ENCODE measurements at places on chromosomes 2 and 18.

DNA sequence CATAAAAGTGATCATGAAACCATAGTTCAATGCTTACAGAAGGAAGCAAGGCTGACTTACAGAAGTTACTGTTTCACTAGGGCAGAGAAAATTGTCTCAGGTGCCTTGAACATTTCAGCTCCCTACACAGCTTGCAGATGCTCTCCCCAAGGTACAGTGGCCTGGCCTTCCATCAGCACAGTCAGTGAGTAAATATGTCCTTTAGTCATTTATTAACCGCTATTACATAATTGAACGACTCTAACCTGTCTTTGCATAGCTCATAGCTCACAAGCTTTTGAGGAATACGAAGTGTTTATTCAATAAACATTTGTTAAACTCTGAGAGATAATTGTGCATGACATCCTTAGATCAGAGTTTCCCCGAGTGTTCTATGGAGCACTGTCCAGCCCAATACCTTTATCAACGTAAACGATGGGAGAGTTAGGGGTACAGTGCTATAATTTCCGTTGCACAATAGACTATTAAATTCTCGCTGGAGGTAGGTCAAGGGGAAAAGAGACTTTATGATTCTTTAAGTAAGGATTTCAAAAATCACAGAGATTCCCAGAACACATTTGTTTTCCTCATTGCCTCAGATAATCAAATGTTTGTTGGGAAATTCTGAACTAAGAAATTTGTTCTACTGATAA is 677.8 kb downstream of the TSN start:
- no peak for DNase-seq

DNA sequence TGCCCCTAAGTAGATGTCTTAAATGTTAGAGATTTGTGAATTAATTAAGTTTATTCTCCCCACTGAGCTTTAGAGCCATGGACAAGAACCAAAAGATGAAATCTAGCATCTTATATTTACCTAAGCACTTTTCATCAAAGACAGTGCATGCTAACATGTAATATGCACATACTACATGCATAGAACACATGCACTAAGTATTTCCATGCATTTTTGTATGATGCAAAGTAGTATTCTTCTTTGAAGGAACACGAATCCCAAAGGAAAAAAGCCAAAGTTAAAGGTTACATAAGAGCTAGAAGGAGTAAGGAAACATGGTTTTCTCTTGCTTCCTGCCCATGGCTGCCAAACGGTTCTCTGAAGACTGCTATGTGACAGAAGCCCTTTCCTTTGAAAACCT is 15.3 kb downstream of the STAMBP start:
- DNase-seq: no peak

DNA sequence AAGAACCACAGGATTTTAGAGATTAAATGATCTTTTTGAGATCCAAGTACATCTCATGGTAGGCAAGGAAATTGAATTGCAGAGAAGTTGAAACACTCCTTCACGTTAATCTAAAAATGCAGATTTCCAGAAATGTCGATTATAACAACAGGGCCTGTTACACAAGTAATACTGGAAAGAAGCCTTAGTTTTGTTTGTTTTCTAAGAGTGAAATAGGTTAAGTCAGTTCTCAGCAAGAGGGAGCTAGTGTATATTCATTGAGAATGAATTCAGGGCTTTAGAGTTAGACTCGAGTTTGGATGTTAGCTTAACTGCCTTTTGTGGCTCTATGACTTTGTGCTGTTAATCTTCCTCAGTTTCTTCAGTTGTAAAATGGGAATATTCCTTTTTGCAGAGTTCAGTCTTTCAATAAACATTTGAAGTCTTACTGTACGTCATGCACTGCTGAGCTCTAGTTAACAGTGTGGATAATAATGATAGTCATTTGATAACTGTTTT is 926 bp downstream of the NDUFV2 start:
- DNase-seq: no peak

DNA sequence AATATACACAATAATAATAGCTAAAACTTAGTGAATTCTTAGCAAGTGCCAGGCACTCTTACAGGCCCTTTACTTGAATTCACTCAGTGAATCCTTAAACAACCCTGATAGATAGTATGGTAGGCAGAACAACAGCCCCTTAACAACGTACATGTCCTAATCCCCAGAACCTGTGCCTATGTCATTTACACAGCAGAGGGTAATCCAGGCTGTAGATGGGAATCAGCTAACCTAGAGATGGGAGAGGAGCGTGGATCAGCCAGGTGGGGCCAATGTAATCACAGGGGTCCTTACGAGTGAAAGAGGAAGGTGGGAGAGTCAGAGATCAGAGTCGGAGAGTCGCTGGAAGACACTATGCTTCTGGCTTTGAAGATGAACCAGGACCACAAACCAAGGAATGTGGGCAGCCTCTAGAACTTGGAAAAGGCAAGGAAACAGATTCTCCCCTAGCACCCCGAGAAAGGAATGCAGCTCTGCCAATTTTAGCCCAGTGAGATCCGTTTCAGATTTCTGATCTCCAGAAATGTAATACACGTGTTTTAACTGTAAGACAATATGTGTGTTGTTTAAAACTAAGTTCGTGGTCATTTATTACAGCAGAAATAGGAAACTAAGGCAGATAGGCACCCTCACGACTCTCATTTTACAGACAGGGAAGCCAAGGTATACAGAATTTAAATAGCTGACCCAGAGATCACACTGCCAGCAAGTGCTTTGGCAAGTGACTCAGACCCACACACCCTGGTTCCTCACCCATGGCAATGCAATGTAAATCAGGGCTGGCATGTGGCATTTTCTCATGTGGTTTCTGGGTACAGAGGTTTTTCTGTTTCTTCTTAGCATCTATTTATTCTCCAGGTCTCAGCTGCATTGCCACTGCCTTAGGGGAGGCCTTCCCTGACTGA is 68.9 kb downstream of the DOCK10 start:
- DNase-seq: no peak

- no peak for DNase-seq
Observed at GRCh38 chr18:66571845-66572244, 32.0 kb downstream of the CDH19 start.

DNA sequence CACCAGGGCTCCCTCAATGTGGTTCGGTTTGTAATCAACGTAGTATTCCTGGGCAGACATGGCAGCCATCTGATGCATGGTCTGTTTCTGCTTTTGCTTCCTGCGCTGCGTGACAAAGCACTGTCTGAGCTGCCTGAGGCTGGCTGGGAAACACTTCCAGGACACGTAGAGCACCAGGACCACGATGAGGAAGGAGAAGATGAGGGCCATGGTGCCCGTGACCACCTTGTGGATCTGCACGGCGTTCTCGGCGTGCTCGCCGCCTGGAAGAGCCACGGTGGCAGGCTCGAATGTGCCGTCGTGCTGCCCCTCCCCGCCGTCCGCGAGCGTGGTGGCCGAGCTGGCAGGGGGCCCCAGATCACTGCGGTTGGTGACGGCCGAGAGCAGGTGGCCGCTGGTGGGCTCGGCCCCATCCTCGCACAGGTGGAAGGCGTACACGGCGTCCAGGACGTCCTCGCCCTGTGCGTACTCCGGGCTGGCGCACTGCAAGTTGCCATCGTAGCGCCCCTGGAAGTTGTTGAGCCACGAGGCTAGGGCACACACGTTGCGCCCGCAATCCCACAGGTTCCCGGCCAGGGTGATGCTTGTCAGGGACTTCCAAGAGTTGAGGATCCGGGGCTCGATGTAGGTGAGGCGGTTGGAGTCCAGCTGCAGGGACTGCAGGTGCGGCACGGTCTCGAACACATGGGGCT is 2.1 kb downstream of the LRRTM1 start:
- no peak for DNase-seq

GRCh38 chr2:238582159-238582558 is 155.4 kb downstream of the ASB1 start:
- peak; percentile 77 for DNase-seq

DNA sequence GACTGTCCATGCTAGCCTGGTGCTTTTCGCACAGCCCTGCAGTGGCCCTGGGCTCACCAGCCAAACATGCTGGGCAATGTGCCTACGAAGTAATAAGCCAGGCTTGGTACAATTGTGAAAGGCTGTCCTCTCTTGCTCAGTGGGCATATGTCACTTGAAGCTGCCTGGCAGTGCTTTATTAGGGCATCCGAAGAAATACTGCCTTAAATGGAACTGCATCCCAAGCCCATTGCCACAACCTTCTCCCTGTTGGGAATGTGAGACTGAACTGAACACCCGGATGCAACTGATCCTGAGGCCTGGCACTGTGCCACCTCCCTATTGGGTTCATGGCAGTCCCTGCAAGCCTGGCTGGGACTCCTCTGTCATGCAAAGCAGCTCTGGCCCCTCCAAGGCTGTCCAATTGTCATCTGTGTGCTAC is 15.9 kb downstream of the CAPG start:
- DNase-seq: no peak

DNA sequence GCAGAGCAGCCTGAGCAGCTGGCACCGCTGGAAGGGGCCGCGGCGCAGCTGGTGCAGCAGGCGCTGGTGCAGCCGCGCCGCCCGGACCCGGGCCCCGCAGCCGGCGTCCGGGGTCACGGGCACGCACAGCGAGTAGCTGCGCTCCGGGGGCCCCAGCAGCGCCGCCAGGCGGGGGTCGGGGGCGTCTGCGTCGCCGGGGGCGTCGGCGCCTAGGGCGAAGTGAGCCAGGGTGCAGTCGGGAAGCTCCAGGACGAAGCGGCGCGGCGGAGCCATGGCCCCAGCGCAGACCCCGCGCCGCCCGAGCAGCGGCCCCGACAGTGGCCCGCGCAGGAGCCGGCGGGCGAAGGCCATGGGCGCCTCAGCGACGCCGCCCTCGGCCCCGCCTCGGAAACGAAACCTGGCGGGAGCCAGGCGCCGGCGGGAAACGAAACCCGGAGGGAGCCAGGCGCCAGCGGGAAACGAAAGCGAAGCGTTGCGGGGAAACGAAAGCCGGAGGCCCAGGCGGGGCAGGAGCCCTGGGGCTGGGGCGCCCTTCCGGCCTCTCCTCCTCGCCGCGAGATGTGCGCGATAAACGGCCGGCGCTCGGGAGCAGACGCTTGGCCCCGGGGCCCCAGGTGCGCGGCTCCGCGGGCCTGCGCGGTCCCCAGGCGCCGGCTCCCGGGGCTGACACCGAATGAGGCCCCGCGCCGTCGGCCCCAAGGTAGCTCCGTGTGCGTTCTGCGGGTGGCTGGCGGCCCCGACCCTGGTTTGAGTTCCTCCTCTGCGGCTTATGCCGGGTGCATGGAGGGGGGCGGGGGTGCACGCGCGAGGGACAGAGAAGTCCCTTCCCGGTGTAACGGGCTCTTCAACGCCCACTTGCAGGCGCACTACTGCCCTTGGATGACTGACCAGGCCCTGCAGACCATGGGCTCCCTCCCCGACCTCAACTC is at the start of gene CMPK2:
CMPK2 (minus strand) TSS at position 562 of the 929 bp plus-strand sequence; CDS start at position 351, 211 bp downstream.
- DNase-seq: peak; percentile 47

All from fibroblast of skin of right biceps (primary cell).